ENCODE measurements at places on chromosomes 2 and 18.

- DNase-seq: no peak
Measured at GRCh38 chr2:229779650-229780049, 65.3 kb upstream of the DNER start.

DNA sequence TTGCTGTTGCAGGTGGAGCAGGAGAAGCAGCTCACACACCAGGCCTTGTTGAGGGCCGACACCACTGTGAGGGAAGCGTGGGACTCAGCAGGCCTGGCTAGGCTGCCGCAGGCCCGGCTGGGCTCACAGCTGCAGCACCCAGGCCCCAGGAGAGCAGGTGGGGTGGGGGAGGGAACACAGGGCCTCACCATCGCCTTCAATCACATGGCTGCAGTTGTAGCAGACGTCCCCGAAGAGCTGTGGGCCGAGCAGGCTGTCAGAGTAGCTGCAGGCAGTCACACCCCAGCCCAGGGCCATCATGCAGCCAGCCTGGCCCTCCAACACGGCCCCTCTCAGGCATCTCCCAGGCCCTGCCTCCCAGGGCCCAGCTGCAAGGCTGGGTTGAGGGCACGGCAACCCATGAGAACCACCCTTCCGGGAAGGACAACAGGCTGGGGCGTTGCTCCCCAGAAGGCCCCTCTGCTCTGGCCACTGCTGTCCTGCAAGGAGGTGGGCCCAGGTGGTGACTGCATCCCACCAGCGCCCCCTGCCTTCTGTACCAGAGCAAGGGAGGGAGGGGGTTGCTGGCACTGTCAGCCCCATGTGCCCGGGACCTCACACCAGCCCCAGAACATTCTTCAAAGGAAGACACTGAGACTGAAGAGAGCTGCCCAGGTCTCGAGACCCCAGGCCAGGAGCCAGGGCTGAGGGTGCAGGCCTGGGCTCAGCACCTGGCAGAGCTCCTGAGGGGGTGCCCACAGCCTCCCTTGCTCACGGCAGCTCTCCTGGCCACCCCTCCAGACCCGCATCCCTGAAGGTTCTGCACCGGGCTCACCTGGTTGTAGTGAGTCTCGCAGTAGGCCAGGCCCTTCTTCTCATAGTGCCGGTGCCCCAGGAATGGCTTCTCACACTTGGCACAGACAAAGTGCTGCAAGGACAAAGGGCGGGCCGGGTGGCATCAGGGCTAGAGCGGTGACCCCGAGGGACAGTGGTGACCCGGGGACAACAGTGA, 5.6 kb upstream of the GPR17 start:
- DNase-seq: no peak

DNA sequence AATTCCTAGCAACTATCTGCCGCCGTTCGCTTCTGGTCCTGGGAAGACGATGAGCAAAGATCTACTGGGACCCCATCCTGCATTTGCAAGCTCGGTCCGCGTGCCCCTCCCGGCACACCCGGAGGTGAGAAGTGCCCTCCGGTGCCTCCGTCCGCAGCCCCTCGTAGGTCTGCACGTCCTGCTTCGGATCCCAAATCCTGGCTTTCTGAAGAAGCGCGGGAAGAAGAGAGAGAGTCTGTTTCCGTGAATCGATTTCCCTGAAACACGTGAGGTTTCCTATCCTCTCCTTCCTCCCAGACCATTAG, 5.0 kb upstream of the OSR1 start:
- DNase-seq: no peak

DNA sequence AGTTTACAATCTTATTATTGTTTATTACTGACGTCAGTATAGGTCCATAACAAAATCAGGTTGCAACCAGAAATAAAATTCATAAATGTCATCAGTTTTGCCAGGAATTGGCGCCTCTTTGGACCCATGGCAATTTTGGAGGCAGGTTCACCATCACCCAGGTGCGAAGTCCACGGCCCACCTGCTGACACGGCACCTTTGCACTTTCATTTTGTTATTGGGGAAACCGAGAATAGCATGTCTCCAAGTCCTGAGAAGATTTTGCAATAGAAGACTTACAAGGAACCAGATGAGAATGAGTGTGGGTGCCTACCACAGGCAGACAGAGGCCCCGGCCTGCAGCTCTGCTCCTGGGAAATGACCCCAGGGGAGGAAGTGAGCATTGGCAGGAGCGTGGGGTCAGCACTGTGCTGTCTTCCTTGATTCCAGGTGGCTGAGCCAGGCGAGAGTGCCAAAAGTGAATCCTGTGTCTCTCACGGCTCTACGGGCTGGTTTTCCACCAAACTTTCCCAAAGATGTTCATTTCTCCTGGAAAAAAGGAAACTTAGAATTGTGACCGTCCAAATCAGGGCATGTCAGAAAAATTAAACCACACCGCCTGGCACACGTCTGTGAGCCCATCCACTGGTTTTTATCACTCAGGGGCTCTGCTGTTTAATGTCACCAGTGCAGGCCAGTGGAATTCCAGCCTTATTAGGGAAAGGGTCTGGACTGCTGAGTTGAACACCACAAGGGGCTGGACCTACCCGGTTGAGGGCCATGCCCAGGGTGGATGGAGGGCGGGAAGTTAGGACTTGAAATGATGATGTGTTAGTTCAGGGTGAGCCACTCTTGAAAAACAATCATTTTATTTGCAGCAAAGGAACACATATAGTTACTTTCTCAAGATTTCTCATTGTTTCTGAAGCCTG, 96.5 kb downstream of the PTGR3 start:
- DNase-seq: no peak

GRCh38 chr2:26178746-26179436, 6.0 kb downstream of the GAREM2 start:
- peak; percentile 29 for DNase-seq

DNA sequence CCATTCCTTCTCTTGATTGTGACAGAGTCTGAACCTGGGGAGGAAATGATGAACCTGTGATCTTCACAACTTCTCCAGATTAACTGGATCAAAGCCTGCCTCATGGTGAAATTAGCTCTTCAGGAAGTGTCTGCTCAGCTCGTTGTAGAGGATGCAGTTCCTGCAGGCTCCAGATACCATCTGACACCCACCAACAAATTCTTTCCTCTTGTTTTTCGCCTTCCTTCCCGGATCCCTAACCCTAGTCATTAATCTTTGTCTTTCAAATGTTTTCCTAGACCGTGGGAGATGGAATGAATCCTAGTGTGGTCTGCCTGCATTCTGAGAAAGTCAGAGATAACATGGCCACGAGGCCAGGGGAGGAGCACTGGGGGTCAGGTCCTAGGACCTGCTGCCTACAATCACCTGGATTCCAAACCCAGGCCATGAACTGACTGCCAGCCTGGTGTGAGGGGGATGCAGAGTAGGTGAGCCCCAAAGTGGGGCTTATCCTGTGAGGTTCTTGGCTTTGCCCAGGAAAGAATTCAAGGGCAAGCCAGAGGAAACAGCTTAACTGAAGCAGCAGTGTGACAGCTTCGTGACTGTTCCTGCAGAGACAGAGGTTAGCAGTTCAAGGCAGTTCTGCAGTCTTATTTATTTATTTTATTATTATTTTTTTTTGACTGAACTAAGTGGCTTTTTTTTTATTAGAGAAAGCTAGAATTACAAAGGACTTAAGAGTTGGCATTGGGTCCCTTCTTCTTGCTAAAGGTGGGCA, 67.8 kb downstream of the DIPK1C start:
- DNase-seq: no peak

DNA sequence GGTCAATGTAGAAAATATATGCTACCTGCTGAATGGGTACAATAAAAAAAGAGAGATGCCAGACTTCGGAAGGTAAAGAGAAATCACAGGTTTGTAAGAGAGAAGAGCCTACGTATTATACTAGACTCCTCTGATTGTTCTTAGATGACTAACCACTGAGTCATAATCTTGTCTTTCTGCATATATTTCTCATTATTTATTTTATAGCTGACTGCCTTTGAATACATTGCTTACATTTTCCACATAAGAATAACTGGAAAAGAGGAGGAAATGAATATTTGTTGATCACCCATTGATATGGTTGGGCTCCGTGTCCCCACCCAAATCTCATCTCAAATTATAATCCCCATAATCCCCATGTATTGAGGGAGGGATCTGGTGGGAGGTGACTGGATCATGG, 90.3 kb upstream of the RAB27B start:
- DNase-seq: no peak

DNA sequence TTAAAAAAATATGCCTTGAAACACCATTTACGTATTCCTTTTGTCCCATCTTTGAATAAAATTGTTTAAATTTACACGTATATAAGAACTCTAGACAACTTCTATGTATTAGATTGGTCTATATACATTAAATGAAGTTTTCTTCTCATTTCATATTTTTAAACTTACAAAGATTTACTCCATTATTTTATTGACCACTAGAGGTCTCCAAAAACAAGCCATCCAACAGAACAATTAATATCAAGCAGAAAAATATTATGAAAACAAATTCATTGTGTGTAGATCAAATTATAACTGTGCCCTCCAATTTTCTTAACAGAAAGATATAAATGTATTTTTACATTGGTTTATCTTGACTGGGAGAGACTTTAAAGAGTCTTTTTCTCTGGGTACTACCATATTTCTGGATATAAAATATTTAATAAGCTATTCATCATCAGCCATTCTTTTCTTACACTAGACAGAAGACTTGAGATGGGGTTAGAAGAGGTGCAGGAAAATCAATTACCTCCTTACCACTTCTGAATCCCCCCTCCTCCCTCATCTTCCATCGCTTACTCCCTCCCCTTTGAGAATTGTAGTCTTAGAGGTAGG, 66.5 kb downstream of the DPP4 start:
- DNase-seq: no peak

- peak; percentile 3 for DNase-seq
Measured at GRCh38 chr2:32166115-32166574, 481 bp downstream of the SLC30A6 start.

GRCh38 chr2:25280051-25280687, 61.6 kb downstream of the DNMT3A start:
- DNase-seq: no peak

DNA sequence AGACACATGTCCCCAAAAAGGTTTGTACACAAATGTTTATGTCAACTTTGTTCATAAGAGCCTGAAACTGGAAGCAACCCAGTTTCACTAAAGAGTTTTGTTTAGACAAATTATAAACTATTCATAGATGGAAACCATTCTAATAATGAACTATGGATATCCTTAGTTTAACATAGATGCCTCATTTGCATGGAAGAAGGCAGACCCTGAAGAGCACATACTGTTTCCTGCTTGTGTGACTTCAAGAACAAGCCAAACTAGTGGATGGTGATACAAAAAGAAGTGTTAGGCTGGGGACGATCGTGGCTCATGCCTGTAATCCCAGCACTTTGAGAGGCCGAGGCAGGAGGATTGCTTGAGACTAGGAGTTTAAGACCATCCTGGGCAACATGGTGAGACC, 48.1 kb downstream of the ACOXL start:
- no peak for DNase-seq

DNA sequence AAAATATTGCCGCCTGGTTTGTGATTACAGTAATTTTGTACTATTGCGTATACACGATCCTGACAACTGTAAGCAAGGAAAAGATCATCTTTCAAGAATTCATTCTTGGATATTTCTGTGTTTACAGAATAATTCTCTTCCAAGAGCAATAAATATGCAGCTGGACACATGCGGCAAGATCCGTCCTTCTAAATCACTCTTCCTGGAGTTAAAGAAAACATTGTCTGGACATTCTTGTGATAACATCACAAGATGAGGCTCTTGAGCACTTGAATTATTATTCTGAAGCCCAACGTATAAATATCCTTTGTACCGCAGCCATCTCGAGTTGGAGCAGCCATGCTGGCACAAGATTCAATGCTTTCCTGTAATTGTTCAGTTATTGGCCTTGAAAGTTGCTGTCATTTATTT, 9.9 kb downstream of the FHL2 start:
- DNase-seq: no peak

DNA sequence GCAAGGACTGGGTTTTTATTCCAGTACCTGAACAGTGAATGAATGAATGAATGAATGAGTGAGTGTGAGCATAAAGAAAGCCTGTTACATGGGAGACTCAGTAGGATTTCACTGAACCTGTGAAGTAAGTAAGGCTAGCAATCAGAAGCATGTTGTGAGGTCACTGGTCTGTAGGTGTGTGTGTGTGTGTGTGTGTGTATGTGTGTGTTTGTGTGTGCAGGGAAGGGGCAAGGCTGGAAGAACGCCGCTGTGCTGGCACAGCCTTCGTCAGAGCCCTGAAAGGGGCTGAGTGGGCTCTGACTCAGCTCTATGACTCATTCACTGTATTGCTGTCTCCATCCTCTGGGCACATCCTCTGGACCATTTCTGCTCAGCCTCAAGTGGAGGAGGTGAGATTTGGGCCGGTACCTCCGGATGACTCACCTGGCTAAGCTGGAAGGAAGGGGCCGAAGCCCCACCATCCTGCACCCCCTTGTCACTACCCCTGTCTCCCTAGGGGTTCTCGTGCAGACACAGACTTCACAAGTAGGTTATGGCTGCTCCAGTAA, 51.4 kb upstream of the MRPL33 start:
- no peak for DNase-seq
